Activated CD4-positive, alpha-beta T cell treated with anti-CD3 and anti-CD28 coated beads, Interleukin-2, amount 50 U/mL, for 16 hours (primary cell): ENCODE measurements at places on chromosomes 11 and 22.
A peak's percentile ranks its signal among the peaks of the same experiment; 100 is the strongest.

DNA sequence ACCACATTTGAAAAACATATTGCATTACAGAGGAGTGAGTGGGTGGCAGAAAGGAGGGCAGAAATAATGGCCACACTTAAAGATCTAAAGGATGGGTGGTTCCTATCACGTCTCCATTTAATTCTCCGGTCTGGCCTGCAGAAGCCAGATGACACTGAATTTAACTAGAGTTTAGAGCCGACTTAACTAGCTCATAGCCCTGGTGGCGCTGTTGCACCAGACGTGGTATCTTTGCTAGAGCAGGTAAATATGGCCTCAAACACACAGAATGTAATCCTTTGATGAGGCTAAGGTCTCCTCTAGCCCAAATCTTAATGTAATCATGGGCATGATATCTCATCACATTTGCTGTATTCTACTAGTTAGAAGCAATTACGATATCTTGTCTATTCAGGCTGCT, 51.5 kb upstream of the GAL start:
- DNase-seq = peak; percentile 28

DNA sequence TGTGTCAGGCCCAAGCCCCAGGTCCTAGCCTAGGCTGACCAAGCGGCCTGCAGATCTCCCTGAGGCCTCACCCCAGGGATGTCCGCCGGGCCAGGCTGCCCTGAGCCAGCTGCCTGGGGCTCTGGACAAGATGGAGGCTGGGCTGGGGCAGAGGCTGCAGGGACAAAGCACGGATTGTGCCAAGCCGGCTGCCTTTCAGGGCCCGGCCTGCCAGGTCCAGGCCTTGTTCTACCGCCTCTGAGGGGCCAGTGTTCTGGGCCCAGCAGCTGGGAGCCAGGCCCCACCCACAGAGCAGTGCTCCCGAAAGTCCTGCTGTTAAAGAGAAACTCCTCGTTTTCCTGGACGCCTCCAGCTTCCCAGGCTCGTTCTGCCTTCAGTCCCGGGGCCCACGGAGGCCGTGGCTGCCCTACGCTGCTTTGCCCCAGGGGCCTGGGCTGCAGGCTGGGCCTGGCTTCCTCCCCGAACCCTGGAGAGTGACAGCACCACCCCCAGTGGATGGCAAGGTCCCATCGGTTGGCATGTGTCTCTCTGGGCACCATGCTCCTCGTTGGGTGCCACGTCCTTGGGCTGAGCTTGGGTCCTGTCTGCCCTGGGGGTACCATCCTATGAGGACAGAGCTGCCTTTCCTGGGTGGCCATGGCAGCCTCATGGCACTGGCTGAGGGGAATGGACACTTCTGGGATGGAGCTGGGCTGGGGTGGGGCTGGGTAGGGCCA, 7.6 kb downstream of the BRSK2 start:
- no peak for DNase-seq

- no peak for DNase-seq
Measured at GRCh38 chr11:95566211-95566610, 223.4 kb downstream of the FAM76B start.

DNA sequence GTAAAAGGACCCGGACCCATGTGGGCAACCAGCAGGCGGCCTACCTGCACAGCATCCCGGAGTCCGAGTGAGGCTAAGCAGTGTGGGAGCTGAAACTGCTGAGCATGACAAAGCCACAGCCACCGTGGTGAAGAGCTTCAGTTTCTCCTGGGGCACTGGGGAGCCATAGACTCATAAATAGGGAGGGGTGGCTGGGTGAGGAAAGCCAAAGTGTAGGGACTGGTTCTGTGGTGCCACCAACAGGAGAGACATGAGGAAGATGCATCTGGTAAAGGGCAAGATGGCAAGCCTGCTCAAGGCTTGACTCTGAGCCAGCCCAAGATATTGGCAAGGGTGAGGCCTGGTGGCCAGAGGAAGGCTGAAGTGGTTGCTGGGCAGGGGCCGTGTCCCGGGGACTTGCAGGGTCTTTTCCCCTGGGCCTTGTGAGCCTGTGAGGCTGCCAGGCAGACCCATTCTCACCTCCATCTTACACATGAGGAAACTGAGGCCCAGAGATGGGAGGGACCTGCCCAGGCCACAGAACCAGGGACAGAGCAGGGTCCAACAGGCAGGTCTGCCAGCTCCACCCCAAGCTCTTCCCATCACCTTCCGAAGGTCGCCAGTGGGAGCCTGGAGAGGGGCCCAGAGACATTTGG, 30.4 kb downstream of the CYTH4 start:
- peak; percentile 26 for DNase-seq

DNA sequence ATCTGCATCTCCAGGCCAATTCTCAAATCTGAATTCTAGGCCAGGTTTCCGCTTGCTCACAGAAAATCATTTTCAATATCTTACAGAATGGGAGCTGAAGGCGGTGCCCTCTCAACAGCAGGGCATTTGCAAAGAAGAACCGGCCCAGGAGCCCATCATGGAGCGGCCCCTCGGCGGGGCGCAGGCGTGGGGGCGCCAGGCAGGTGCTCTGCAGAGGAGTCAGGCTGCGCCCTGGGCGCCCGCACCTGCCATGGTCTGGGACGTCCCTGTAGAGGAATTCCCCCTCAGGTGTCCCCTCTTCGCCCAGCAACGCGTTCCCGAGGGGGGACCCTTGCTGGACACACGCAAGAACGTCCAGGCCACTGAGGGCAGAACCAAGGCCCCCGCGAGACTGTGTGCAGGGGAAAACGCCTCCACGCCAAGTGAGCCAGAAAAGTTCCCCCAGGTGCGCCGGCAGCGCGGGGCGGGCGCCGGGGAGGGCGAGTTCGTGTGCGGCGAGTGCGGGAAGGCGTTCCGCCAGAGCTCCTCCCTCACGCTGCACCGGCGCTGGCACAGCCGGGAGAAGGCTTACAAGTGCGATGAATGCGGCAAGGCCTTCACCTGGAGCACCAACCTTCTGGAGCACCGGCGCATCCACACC, 11.5 kb downstream of the ZNF74 start:
- DNase-seq = no peak

DNA sequence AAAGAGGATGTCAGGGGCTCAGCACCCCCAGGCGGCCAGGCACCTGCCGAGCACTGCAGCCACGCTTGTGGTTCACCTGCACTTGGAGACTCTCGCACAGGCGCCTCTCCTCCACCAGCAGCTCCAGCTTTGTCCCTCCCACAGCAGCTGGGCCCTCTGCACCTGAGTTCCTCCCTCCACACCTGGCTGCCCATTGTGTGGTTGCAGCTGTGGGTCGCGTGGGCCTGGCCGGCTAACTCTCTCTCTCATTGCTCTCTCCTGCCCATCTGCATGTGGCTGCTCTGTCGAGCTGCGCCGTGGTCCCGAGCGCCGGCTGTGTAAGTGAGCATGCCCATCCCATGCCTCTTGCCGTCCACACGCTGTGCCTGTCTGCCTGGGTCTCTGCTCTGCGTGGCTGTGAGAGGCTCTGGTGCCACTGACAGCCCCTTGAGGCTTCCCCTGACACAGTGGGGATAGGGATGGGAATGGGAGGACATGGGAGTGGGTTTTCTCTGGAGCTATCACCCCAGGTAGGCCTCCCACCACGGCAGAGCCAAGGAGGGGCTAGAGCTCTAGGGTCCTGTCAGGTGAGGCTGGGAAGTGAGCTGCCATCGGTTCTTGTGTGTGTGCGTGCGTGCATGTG, 8.5 kb upstream of the ACR start:
- no peak for DNase-seq

DNA sequence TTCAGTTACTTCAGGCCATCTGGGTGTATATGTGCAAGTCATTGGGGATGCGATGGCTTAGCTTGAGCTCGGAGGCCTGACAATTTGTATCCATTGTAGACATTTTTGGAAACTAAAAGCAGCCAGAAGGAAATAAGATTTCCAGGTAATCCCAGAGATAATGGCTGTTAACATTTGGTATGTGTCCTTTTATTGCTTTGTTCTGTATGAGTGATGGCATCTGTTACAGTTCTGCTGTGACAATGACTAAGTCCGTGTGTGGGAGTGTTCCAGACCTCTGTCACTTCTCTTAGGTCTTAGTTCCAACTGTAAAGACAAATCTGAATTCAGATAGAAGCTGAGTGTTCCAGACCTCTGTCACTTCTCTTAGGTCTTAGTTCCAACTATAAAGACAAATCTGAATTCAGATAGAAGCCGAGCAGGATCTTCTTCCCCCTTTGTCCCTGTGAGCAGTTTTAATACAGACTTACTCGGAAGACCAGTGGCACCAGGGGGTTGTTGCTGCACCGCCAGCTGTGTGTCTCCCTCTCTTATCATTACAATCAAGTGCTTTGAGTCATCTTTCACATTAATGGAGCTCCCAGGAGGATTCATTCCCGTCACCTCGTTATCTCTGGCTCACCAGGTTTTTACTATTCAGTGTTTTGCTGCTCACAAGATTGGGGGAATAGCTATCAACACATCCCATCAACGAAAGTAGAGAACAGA, 190.9 kb upstream of the SORL1-AS1 start:
- DNase-seq = no peak

- no peak for DNase-seq
Measured at GRCh38 chr11:27898166-27898565, 197.9 kb upstream of the BDNF start.

GRCh38 chr11:115674176-115674936, 170.1 kb upstream of the CADM1 start:
- DNase-seq = no peak

- DNase-seq = no peak
Measured at GRCh38 chr11:22431106-22431505, 92.9 kb downstream of the SLC17A6 start.

GRCh38 chr11:3707176-3707575, 36.0 kb upstream of the CHRNA10 start:
- no peak for DNase-seq

GRCh38 chr11:77791301-77791700, 29.2 kb downstream of the RSF1 start:
- DNase-seq = no peak

DNA sequence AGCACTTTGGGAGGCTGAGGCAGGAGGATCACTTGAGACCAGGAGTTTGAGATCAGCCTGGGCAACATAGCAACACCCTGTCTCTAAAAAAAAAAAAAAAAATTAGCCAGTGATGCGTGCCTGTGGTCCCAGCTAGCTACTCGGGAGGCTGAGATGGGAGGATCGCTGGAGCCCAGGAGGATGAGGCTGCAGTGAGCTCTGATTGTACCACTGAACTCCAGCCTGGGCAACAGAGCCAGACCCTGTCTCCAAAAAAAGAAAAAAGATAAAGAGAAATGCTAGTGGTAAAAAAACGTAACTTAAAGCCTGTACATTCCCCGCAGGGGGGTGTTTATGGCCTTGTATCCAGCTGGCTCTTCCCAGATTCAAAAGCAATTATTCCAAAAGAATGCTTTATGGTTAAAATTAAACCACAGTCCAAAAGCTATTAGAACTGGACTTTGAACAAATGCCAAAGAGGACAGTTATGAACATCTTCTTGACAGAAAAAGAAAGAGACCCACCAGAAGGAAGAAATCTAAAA, 16.4 kb upstream of the SNX32 start:
- no peak for DNase-seq

- no peak for DNase-seq
Measured at GRCh38 chr11:45152740-45153595, 6.5 kb downstream of the PRDM11 start.

DNA sequence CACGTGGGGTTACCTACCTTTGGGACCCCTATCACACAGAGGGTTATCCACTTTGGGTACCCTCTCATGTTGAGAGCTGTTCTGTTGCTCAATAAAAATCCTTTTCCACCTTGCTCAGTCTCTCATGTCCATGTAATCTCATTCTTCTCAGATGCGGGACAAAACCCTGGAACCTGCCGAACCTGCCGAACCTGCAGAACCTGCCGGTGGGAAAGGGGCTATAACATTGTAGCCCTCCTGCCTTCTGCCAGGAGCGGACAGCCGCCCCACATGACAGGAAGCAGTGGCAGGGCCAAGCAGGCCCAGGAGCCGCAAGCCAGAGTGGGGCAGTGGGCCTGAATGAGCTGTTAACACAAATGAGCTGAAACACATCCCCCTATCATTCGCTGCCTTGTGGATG, 18.1 kb downstream of the NPAT start:
- DNase-seq = no peak

- DNase-seq = no peak
Measured at GRCh38 chr11:122672892-122673291, 17.4 kb downstream of the UBASH3B start.

GRCh38 chr11:6604081-6604626, 580 bp downstream of the ILK start:
- peak; percentile 59 for DNase-seq

DNA sequence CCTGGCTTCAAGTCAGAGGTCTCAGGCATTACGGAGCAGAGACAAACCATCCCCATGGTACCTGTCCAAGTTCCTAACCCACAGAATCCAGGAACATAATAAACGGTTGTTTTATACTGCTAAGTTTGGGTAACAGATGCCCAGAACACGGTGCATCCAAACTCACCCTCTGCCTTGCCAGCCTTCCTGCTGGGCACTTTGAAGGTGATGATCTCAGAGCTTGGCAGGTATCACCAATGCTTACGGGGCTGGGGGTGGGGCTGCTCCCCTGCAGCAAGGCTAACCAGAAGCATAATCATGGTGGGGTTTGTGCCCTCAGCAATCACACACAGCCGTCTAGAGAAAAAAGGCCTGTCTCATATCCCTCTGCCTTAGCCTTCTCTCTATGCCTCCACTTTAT, 27.1 kb downstream of the DKK3 start:
- no peak for DNase-seq

DNA sequence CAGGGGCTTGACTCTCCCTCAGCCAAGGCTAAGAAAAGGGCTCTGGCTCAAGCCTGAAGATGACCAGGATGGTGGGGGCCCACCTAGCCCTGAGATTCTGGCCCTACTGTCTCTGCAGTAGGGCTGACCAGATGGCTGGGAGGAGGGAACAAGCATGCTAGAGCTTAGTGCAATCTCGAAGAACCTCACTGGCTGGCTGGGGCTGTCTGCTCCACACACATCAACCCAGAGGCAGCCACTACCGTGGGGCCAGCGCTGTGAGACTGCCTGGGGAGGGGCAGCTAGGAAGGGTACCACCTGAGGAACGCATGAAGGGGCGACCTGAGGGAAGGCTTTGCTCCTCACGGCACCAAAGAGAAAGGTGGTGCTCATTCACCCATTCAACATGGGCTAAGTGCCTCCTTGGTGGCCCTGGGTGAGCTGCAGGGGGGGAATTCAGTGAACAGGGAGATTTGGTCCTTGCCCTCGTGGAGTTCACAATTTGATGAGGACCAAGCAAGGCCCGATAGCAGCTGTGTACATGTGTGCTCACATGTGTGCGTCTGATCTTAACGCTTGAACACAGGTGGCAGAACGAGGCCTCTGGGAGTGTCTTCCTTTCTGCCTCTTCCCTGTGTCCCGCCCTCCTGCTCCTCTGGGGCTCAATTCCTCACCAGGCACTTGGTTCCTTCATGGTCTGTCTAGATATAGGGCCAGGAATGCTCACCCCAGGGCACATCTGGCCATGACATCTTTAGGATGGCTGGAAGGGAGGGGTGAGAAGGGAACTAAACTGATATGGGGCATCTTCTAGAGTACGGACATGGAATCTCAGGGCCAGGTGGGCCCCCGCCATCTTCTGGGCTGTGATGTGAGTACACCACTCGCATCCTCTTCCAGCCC, 102.3 kb upstream of the PITPNB start:
- no peak for DNase-seq
